A172 (cell line): ENCODE measurements at places on chromosomes 1 and 21. TPM values are rescaled to one million over a fixed set of nuclear protein-coding genes. Genes with fewer than 3 reads are reported as not detected.

GRCh38 chr1:116947092-116947860 lies 37.6 kb downstream of the PTGFRN start:
- DNase-seq: no peak

DNA sequence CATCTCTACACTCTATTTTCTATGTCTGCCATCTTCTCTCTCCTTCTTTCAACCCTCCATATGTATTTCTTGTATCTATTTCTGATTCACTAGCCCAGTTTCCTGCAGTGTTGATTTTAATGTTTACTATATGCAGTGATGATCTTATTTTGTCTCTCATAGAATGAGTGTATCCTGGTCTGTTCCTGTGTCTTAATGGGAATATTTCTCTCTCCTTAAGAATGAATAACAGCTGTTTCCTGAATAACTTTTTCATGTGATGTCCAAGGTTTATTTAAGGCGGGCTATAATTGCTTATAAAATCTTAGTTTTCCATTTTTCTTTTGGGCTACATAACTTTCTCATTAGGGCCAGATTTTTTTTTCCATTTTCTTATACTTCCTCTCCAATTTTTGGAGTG lies 144.5 kb downstream of the C1orf21 start:
- DNase-seq: no peak

- no peak for DNase-seq
Measured at GRCh38 chr1:61956016-61956645, 213.9 kb downstream of the PATJ start.

GRCh38 chr1:20322081-20322824 lies 31.6 kb downstream of the VWA5B1 start:
- no peak for DNase-seq

DNA sequence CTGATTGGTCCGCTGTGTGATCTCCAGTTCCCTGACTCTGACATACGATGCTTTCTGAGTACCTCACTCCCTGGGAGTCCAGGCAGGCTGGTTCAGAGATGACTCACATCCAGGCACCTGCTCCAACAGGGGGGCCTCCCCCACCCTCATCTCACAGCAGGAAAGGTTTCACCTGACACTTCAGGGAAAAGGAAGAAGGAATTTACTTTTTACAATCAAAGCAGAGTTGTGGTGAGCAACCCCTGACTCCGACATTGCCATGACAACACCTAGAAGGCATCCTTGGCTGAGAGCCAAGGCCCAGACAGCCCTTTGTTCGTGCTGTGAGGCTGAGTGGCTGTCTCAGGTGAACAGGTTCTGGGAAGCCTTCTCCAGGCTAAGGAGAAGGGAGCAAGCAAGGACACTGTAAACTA lies 164.6 kb upstream of the GJB5 start:
- DNase-seq: peak; percentile 15

GRCh38 chr1:41380979-41381691 lies 19.9 kb downstream of the FOXO6 start:
- DNase-seq: no peak

- DNase-seq: no peak
Measured at GRCh38 chr1:245842106-245842505, 665.0 kb downstream of the SMYD3 start.

GRCh38 chr1:156845055-156845952 lies 13.6 kb downstream of the INSRR start:
- DNase-seq: no peak

DNA sequence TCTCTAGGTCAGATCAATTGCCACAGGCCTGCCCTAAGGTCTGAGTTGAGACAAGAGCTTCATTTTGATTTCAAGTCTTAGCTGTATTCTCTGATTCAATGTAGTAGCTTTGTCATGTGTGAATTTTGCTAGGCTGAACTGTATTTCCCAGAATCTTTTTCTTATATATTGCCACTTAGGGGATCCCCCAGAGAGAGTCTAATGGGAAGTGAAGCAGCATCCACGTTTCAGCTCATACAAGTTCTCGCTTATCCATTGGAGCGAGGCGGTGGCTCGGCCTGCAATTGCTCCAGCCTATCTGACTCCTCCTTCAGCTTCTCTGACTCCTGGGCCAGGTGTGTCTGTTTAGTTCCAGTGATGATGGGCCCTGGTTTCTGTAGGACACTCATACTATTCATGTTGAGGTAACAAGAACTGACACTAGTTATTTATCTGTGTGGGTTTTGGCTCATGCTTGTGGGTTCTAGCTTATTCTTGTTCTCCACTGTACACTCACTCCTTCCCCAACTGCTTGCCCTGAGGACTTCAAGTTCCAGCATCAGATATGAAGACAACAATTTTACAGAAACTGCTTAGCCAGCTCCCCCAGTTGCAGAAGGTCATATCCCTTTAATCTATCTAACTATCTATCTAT lies 48.2 kb downstream of the TBX19 start:
- DNase-seq: no peak

DNA sequence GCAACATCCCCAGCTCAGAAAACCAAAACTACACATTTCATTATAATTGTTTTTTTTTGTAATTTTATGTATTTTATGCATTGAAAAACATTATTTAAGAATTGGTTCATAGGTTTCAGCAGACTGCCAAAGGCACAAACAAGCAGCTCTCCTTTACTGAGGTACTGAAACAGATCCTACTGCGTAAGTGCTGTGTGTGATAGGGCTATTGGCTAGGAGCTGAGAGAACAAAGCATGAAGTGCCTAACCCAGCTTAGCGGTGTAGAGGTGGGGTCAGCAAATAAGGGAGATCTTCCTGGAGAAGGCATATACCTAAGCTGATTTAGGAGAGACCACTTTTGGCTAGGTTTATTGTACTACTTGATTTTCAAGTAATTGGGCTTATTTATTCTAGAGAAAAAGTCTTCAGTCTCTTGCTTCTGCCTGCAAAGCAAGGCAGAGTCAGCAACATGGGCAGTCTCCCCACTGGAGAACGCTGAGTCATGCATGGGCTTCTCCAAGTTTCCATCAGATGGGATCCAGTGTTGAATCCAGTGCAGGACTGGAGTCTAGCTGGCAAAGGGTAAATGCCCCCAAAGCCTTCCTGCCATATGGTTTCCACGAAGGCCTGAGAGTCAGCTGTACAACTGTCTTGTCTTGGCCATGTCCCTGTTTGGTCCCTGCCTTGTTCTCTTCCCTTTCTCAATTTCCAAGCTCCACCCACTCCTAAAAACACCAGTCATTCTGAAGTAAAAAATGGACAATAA lies 18.0 kb upstream of the YTHDF2 start:
- peak; percentile 3 for DNase-seq

DNA sequence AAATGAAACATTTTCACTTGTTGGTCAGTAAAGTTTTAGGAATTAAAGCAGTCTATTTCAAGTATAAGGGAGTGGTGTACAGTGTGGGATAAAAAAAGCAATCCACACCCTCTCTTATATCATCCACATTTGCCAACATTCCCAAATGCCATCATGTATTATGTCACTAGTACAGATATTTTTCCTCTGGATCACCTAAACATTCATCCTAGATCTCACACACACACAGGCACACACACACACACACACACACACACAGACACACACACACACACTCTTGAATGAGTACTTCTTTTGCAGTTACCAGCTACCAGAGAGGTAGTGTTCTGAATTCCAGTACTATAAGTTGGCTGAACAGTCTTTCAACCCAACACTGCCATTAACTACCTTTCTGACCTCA lies 1369.1 kb upstream of the ADGRL4 start:
- peak; percentile 73 for DNase-seq

DNA sequence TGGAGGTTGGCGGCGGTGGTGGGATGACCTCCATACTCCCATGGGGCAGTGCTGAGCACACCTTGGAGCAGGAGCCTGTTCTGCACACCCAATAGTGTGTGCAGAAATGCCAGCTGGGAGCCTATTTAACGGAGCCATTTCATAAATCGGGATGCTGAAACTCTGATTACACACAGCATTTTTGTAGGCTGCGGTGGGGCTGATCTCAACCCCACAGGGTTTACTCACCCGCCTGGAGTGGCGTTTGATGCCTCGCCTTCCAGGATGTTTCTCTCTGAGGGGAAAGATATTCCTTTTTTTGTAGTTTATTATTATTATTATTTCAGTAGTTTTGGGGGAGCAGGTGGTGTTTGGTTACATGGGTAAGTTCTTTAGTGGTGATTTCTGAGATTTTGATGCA lies 82.6 kb upstream of the WDR26 start:
- no peak for DNase-seq

VAV3 gene
- total RNA-seq: 0.65 and 0.88 TPM in 2 replicates

UBXN10 gene
- not detected in 2 replicates for total RNA-seq

TRAF3IP3 gene
- not detected in 2 replicates for total RNA-seq

TGFBR3 gene
- 1.8 and 9.5 TPM in 2 replicates for total RNA-seq

UBXN11 gene
- 2.9 and 7.6 TPM in 2 replicates for total RNA-seq

CLCA4 gene
- total RNA-seq: not detected in 2 replicates

DNM3 gene
- 0.90 and 1.0 TPM in 2 replicates for total RNA-seq
